ENCODE measurements at places on chromosomes 2 and 18.
A peak's percentile ranks its signal among the peaks of the same experiment; 100 is the strongest.

DNA sequence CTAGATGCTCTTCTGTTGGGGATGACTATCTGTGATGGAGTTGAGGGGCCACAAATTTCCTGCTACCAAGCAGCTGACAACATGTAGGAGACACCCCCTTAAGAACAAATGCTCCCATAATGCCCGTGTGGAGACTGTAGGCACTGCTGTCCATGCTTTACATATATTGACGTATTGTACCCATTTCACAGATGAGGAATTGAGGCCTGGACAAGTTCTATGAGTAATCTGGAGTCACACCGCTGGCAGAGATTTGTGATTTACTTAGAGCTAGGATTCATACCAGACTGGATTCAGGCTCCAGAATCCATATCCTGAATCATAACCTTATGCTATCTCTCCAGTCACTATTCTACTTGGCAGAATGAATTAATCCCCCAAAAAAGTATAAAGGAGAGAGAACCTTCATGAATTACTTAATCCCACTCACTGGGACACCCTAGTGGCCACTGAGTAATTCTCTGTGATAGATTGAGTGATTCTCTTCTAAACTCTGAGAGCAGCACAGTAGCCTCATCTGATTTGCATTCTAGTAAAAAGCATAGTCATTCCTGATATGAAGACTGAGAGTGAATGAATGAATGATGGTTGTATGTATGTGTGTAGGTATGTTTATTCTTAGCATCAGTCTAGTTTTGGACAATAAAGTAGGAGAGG lies 460.7 kb upstream of the MEIS1 start:
- no peak for DNase-seq

DNA sequence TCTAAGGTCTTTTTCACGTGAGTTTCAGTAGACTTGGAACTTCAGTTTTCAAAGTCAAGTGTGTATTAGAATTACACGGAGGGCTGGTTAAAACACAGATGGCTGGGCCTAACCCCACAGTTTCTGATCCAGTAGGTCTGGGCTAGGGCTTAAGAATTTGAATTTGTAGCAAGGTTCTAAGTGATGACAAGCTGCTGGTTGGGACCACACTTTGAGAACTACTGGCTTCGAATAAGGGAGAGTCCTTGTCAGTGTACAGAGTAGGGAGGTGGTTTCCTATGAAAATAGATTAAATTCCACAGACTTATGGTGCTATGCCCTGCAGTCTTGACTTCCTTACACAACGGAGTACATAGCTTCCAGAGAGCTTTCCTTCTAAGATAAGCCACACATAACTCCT lies 4.5 kb downstream of the RHOB start:
- DNase-seq: peak; percentile 31

DNA sequence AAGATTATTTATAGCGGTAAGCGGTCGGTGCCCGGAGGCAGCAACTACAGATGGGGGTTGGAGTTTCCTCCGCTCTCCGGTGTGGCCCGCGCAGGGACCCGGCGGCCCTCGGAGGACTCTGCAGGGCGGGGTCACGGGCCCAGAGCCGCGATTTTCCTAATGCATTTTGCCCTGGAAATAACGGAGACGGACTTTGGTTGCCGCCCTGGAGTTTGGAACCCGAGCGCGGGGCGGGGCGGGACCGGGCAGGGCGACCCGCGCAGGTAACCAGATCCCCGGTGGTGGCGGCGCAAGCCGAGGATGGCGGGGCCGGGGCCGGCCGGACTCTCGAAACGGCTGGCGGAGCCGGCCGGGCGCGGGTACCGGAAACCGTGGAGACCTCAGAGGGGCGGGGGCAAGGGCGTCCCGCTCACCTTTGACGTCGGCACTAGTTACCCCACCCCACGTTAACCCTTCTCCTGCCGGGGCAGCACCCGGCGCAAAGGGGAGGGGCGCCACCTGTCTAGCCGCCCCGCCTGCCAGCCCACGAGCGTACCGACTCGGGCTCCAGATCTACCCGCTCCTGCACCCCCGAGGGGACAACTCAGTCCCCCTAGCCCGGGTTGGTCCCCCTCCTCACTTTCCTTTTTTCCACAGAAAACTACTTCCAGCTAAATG lies 2.9 kb downstream of the CYP26B1 start:
- no peak for DNase-seq

DNA sequence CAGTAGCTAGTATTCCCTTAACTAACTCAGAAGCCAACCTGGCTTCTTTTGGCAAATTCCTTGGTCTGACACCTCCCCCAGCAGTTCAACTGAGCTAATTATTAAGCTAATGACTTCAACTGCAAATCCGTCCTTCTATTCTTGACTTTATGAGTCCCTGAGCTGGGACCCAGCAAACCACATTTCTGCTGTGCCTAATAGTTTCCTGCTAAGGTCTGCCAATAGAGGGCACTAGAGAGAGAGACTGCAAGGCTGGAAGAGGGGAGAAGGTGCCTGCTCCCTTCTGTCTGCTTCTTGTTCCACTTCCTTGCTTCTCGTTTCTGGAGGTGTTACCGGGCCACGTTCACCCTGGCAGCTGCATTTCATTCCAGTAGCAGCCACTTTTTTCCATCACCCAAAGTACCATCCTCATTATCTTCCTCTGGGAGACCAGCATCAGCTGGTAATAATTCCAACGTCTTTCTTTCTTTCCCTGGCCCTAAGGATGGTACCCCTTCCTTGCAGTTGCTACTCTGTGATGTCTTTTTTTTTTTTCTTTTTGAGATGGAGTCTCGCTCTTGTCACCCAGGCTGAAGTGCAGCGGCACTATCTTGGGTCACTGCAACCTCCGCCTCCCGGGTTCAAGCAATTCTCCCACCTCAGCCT lies 352.0 kb downstream of the TNS1 start:
- peak; percentile 63 for DNase-seq

GRCh38 chr2:54671875-54672589 lies 51.4 kb upstream of the EML6 start:
- DNase-seq: peak; percentile 33

DNA sequence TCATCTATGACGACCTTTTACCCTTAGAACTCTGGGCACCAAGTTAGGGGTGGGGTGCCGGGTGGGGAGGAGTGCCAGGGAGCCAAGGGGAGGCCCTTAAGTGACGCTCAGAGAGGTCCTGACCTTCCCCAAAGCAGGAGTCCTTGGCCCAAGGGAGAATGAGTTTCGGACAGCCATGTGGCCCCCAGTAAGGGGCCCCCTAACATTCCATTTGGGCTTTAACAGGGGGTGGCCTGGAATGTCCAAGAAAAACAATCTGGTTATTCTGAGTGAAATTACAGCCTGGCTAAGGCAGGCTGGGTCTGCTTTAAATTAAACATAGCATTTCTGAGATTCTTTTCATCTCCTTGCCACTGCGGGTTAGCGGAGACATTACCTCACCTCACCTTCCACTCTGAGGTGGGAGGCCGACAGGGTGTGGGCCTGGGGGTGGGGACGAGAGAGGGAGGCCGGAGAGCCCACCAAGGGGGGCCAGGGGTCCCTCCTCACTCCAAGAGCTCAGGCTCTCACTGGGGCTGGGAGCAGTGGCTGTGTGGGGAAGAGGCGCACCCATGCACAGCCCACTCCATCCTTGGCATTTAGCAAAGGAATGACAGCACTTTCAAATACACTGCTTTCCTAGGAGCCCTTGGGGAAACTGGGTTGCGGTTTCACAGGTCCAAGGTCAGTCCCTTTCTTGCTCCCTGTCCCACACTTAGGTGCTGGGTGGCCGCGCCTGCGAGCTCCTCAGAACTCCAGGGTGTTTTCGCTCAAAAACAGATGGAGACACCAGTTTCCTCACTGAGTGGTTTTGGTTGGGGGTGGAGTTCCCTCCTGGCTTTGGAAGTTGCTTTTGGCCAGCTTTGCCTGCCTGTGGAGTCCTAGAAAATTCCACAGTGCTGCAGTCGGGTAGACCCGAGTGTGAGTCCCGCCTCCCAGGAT lies 107.4 kb downstream of the POLR1A start:
- peak; percentile 95 for DNase-seq

- peak; percentile 74 for DNase-seq
These were observed 26.5 kb upstream of the KCNS3 start for GRCh38 chr2:17851731-17852585.

GRCh38 chr2:209977386-209978239 lies 24.8 kb upstream of the RPE start:
- peak; percentile 17 for DNase-seq

GRCh38 chr2:144598906-144599305 lies 79.0 kb upstream of the ZEB2 start:
- DNase-seq: no peak

GRCh38 chr2:96872591-96873349 lies 2.9 kb upstream of the SEMA4C start:
- DNase-seq: peak; percentile 17

GRCh38 chr18:55477860-55478581 lies 110.0 kb downstream of the TCF4 start:
- DNase-seq: peak; percentile 71

DNA sequence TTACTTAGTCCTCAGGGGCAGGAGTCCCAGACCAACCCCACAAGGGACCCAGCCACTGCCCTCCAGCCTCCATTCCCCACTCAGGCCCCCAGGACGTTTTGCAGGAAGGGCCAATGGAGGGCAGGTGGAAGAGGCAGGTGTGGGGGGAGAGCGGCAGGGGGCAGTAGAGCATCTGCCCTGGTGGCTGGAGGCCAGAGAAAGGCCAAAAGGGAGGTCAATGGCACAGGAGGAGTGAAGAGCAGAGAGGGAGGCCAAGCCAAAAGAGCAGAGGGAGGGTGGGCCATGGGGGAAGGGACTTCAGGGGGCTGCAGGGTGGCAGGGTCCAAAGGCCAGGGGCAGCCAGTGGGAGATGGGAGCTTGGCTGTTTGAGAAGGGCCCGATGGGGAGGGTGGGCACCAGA lies 17.3 kb upstream of the GPR55 start:
- DNase-seq: no peak

- no peak for DNase-seq
These were observed 68.3 kb upstream of the ZCCHC2 start for GRCh38 chr18:62454527-62454926.

GRCh38 chr2:234198976-234199375 lies 148.5 kb downstream of the SPP2 start:
- peak; percentile 4 for DNase-seq

DNA sequence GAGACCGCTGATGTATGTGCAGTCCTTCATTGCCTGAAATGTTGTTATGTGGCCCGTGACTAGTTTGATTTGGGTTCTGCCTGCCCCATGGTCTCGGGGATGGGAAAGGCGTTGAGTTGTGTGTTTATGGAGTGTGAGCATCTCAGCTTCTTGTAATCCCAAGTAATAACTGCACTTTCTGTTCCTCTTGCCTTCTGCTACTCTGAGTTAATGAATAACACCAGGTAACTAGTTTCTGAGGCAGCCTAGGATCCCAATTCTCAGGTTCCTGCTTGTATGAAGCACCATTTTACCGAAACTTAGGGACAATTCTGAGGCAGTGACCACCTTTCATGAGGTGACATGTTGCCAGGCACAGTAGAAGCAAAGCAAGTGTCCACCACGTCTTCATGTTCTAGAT lies 170.0 kb downstream of the ALK start:
- no peak for DNase-seq

GRCh38 chr2:103292573-103292972 lies 530.7 kb downstream of the TMEM182 start:
- no peak for DNase-seq

DNA sequence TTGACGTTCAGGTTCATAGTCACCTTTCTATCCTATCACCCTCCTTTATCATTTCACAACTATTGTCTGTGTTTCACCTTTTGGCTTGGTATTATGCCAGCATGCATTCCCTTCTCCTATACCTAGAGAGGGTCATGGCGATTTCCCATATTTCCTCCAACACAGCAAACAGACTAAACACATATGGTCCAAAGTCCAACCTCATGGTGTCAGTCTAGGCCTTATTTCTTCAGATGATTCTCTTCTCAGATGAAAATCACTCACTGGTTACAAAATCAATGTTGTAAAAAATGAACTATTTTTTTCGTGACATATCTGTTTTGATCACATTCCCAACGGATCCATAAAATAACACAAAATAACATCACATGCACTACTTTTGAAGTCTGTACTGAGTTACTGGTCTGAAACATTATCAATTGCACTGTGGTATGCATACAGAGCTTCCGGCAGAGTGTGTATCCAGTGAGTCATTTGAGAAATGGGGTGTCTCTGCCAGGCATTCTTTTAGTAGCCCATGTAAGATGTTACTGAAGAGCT lies 204.8 kb upstream of the GALNT5 start:
- DNase-seq: peak; percentile 85

GRCh38 chr2:197647961-197648690 lies 27.3 kb downstream of the RFTN2 start:
- peak; percentile 8 for DNase-seq

- DNase-seq: no peak
These were observed 2.4 kb upstream of the CHRNG start for GRCh38 chr2:232537079-232537478.

DNA sequence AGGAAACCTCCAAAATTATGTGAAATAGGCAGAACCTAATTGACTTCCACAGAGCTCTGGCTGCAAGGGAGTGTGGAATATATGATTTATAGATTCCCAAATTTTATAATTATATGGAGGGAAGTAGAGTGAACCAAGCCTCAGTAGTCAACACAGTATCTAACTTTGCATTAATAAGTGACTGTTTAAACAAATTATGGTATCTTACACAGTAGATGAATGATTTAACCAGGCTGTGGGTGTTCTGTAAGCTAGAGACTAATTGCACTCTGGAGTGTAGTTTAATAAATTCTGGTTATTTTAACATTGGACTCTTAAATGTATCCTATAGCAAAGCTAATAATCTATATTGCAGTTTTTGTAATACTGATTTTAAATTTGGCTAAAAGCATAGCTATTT lies 183.5 kb downstream of the KIAA1328 start:
- DNase-seq: no peak

- no peak for DNase-seq
These were observed 427.6 kb downstream of the BCL11A start for GRCh38 chr2:60125611-60126426.

- peak; percentile 76 for DNase-seq
These were observed 133.4 kb downstream of the VAPA start for GRCh38 chr18:10047237-10047636.

- DNase-seq: no peak
These were observed 53.4 kb downstream of the SCN1A start for GRCh38 chr2:166074430-166074829.

DNA sequence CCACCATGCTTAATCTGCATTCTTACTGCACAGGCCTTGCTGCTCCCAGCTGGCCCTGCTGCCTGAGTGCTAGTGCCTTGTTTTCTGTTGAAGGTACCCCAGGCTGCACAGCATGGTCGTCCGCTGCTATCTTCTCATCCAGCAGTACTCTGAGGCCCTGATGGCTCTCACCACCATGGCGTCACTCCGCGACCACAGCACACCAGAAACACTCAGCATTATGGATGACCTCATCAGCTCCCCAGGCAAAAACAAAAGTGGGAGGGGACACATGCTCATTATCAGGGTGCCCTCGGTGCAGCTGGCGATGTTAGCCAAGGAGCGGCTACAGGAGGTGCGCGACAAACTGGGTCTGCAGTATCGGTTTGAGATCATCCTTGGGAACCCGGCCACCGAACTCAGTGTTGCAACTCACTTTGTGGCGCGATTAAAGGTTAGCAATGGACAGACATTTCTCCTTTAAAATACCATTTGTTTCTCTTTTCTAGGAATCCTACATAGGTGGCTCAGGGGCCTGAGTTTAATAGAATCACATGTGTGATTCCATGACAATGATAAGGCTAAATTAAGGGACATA lies 110.5 kb downstream of the ESCO1 start:
- no peak for DNase-seq

Measured in fibroblast of skin of abdomen (primary cell).